Stimulated activated CD4-positive, alpha-beta T cell treated with anti-CD3 and anti-CD28 coated beads, TNF-alpha, amount 100 ng/mL, for 4 hours (primary cell): ENCODE measurements at places on chromosomes 7 and 10.

DNA sequence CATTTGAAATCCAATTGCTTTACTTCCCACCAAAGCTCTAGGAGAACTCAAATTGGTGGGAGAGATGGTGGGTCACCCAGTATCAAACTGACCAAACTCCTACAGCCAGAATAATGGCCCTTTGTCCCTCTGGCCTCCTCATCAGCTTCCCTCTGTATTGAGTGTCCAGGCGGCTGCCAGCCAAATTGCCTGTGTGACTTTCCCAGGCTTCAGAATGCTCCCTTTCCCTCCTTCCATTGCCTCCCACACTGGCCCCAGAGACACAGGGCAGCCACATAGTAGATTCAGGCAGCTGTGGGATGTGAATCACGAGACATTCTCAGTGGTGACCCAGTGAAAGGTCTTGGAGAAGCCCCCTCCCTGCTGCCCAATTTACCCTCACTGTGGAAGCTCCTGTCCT, 12.7 kb upstream of the VDAC2 start:
- no peak for DNase-seq

- DNase-seq, result no peak
Observed at GRCh38 chr7:122847871-122848473, 38.3 kb downstream of the CADPS2 start.

- DNase-seq, result no peak
Observed at GRCh38 chr7:68699090-68699711, 899.1 kb upstream of the AUTS2 start.

DNA sequence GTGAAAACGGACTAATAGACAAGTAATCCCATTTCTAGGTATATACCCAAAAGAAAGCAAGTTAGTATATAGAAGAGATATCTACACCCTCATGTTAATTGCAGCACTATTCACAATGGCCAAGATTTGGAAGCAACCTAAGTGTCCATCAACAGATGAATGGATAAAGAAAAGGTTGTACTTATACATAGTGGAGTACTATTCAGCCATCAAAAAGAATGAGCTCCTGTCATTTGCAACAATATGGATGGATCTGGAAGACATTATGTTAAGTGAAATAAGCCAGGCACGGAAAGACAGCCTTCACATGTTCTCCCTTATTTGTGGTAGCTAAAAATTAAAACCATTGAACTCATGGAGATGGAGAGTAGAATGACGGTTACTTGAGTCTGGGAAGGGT, 88.2 kb downstream of the TES start:
- no peak for DNase-seq

DNA sequence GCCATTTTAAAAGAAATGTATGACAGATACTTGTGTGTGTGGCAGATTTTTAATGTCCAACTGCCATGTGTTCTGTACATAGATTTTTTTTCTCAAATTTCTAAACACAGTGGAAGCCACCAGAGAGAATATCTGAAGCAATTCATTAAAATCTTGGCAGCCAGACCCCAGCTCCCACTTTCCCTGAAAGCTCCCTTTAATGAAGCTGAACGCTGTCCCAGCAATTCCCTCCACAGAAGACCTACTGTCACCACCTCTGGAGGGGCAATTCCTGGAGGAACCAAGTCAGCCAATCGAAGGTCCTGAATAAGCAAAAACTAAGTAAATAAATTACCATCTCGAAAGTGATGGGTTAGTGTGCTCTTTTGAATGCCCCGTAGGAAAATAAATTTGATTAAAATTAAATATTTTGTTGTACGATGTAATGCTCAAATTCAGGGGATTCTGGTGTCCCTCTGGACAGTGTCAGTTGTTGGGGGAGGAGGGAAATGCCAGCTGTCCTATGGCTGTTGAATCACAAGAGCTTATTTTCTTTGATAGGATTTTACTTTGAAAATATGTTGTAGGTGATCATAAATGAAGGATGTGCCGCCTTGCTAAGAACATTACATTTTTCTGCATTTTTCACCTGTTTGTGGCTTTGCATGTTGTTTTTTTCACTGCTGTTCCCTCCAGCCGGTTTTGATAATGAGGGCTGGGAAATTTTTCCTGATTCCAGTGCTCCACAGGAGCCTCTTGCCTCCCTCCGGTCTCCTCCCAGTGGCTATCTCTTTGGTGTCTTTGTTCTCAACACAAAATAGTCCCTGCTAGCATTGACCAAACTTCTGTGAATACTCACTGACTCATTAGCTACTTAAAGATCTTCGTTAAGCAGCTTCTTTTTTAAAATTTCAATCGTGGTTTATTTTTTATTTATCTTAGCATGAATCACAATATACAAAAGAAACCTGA, 9.2 kb upstream of the GSAP start:
- DNase-seq, result no peak

GRCh38 chr10:99347672-99348071, 18.5 kb downstream of the CNNM1 start:
- no peak for DNase-seq
